Stimulated activated CD4-positive, alpha-beta T cell treated with anti-CD3 and anti-CD28 coated beads, Interleukin-1b, Interleukin-23, amount 100 ng/mL, for 1 hour (primary cell): ENCODE measurements at places on chromosomes 12 and 14.
A peak's percentile ranks its signal among the peaks of the same experiment; 100 is the strongest.

- DNase-seq: no peak
These were observed 7.1 kb downstream of the DTX1 start for GRCh38 chr12:113063396-113064350.

- no peak for DNase-seq
These were observed 151.1 kb upstream of the TBX3 start for GRCh38 chr12:114835031-114835430.

DNA sequence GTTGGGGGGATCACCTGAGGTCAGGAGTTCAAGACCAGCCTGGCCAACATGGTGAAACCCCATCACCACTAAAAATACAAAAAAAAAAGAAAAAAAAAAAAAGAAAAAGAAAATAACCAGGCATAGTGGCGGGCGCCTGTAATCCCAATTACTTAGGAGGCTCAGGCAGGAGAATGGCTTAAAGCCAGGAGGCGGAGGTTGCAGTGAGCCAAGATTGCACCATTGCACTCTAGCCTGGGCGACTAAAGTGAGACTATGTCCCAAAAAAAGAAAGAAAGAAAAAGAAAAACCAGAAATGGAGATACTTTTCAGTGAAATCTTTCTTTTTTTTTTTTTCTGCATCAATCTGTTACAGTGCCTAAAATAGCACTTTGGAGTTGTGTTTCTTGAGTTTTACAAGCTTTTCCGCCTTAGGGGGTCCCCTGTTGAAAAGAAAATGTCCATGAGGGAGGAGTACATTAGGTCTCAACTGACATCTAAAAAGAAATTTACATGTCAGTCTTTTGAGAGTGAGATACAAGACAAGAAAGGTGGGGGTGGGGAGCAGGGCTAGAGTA, 82.9 kb upstream of the VASH1 start:
- no peak for DNase-seq

- DNase-seq: no peak
These were observed 35.5 kb upstream of the KCNC2 start for GRCh38 chr12:75245108-75245507.

- DNase-seq: no peak
These were observed 303 bp downstream of the PUS7L start for GRCh38 chr12:43758247-43758727.

- DNase-seq: no peak
These were observed 170.5 kb downstream of the NDUFA12 start for GRCh38 chr12:94832780-94833681.

DNA sequence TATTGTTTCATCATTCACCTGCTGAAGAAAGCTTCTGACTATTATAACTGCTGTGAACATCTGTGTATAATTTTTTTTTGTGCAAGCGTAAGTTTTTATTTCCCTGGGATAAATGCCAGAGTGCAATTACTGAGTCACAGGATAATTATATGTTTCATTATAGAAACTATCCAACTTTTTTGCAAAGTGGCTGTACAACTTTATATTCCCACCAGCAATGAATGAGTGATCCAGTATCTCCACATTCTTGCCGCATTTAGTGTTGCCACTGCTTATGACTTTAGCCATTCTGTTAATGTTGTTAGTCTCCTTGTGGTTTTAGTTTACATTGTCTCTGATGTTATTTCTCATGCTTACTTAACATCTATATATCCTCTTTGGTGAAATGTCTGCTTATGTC, 88.1 kb upstream of the CCDC175 start:
- DNase-seq: no peak

DNA sequence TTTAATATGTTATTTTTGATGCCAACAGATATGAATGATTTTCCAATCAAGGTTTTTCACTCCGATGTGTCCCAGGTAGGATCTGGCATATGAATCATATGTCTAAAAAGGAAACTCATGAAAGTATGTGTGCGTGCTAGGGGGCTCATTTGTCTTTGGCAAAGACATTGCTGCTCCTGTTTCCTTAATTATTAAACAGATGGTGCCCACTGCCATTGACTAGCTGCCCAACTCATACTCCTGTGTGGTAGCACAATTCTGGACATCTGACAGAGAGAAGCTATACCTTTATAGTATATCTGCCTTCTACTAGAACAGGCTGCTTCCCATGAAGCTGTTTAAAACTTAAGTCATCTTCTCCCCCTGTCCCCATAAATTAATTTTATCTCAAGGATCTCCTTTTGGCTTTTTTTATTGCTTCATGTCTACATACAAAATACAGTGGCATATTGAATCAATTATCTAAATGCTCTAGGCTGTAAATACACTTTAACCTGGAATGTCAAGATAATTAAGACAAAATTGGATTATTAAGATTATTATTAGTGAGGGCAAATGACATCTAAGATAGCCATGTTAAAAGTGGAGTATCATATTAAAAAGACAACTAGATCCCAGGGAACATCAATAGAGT, 1.4 kb upstream of the PDE3A start:
- DNase-seq: no peak

DNA sequence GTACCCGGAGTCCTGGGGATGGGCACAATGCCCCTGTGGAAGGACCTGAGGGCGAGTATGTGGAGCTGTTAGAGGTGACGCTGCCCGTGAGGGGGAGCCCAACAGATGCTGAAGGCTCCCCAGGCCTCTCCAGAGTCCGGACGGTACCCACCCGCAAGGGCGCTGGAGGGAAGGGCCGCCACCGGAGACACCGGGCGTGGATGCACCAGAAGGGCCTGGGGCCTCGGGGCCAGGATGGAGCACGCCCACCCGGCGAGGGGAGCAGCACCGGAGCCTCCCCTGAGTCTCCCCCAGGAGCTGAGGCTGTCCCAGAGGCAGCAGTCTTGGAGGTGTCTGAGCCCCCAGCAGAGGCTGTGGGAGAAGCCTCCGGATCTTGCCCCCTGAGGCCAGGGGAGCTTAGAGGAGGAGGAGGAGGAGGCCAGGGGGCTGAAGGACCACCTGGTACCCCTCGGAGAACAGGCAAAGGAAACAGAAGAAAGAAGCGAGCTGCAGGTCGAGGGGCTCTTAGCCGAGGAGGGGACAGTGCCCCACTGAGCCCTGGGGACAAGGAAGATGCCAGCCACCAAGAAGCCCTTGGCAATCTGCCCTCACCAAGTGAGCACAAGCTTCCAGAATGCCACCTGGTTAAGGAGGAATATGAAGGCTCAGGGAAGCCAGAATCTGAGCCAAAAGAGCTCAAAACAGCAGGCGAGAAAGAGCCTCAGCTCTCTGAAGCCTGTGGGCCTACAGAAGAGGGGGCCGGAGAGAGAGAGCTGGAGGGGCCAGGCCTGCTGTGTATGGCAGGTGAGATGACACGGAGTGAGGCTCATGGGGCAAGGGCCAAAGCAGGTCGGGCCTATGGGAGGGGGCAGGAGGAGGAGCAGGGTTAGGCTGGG, 4.5 kb downstream of the ARHGEF40 start:
- DNase-seq: no peak

DNA sequence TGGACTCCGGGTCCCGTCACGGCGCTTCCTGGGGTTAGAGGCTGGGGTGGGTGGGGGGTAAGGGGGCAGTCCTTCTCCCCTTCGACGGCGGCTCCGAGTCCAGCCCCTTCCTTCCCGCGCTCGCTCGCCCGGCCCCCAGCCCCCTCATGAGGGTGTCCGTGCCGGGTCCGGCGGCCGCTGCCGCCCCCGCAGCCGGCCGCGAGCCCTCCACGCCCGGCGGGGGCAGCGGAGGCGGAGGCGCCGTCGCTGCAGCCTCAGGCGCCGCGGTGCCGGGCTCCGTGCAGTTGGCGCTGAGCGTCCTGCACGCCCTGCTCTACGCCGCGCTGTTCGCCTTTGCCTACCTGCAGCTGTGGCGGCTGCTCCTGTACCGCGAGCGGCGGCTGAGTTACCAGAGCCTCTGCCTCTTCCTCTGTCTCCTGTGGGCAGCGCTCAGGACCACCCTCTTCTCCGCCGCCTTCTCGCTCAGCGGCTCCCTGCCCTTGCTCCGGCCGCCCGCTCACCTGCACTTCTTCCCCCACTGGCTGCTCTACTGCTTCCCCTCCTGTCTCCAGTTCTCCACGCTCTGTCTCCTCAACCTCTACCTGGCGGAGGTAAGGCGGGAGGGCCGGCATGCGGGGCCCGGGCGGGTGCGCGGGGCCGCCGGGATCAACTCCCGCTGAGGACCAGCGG, 500 bp downstream of the GPR137C start:
- no peak for DNase-seq

DNA sequence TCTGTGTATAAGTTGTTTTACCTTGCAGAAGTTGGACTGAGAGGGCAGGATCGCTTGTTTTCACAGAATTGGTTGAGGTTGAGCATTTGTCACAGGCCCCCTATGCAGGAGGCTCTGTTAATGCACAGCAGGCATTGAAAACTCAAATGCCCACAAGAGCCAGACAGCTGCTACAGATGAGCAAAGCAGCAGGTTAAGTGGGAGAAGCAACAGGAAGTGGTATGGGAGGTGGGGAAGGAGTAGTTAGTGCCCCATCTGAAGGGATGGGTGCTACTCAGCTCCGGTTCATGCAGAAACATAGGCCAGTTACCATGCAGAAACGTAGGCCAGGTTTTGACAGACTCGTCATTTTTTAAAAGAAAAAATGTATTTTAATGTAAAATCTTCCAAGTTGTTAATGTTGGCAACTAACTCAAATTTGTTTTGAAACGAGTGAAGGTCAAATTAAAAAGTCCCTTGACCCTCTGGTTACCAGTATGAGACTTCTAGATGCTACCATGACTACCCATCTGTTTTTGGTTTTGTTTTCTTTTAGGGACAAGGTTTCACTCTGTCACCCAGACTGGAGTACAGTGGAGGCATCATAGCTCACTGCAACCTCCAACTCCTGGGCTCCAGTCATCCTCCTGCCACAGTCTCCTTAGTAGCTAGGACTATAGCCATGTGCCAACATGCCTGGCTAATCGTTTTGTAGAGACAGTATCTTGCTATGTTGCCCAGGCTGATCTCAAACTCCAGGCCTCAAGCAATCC, 84.7 kb upstream of the FRMD6 start:
- DNase-seq: no peak

GRCh38 chr12:66860752-66861750, 182.2 kb upstream of the GRIP1 start:
- DNase-seq: peak; percentile 42

DNA sequence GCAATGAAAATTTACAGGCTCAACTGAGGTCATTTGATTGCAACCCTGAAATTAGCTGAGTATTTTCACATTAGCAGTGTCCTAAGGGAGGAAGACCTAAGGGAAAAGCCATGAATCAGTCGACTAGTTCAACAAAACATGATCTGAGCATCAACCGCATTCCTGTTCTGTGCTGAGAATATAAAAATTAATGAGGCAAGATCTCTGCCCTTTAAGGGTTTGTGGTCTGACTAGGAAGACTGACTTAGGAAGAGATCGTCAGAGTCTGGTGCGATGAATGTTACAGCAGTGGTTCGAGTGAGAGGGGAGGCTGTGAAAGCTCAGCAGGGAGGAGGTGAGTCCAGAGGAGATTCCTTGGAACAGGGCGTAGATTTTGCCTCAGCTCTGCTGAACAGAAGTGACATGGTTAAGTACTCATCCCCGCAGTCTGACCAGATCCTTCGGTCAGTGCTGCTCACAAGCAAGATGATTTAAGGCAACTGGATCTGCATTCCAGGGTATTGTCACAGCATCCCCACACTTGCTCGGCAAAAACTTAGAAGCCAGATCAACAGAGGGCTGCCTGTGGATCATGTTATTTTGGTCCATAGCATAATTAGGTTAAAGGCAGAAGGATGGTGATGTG, 49.6 kb downstream of the BMAL2 start:
- no peak for DNase-seq

GRCh38 chr14:35741345-35742031, 67.6 kb downstream of the RALGAPA1 start:
- DNase-seq: no peak

DNA sequence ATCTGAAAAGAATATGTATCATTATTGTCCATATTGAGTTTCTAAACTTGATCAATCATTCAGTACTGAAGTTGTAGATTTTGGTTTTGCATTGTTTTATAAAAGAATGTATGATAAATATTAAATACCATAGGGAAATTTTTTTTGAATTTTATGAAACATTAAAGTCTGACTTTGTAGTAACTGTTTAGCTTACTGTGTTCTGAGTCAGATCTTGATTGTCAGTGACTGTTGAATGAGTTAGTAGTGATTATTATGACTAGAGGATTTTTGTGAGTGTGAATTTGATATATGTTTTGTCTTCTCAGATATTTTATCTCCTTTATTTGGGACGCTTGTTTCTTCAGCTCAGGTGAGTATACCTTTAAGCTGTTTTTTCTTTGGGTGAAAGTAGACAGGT, 10.1 kb downstream of the TDP1 start:
- DNase-seq: no peak

GRCh38 chr14:26255213-26255612, 342.6 kb downstream of the NOVA1 start:
- DNase-seq: no peak

- DNase-seq: no peak
These were observed 197.2 kb downstream of the NRXN3 start for GRCh38 chr14:78367355-78367754.

- DNase-seq: no peak
These were observed 59.1 kb downstream of the TMTC2 start for GRCh38 chr12:82745807-82746206.

GRCh38 chr12:42666671-42667243, 77.2 kb upstream of the PRICKLE1 start:
- no peak for DNase-seq

DNA sequence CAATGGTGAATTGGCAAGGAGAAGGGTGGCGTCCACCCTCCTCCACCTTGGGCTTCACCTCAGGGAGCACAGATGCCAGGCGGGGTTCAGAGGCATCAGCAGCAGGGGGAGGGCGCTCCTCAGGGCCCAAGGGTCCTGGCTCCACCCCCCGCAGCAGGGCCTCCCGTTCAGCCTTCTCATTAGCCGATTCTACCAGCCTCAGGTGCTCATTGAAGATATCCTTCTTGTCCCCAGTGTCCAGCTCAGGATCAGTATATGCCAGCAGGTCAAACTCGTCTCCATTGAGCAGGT, 19.3 kb upstream of the PRKAG1 start:
- DNase-seq: no peak

DNA sequence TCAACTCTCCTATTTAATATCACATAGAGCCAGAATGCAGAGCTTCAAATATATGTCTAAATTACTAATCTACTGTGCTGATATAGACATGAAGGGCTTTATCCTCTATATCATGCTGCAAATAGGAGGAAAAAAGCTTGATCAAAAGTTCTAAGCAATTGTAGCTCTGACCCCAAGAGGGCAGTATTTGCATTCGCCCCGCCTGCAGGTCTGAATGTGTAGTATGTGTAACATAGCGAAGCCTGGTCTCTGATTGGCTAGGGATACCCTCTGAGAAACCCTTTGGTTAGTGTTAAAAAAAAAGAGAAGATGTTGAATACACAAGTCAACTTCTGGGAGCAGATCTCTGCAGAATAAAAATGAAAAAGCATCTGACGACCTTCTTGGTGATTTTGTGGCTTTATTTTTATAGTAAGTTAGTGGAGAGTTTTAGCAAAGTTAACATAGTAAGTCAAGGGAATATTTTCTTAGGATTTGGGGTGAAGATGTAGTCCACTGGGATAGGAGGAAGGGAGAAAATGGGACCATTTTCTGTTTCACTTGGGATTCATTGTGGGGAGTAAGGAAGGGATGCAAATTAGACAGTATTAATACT, 151.6 kb upstream of the OR4E1 start:
- DNase-seq: no peak

DNA sequence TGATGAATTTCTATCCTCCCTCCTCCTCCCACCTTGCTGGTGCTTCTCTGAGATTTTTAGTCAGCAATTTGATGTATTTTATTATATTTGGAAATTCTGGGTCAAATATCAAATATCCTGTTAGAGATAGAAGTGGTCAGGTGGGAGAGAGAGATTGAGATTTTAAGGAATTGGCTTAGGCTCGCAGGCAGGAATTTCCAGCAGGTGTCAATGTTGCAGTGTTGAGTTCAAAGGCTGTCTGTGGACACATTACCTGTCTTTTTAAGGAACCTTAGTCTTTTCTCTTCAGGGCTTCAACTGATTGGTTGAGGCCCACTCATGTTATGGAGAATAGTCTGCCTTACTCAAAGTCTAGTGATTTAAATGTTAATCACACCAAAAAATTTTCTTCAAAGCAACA, 457.3 kb downstream of the FLRT2 start:
- DNase-seq: no peak
